ENCODE measurements at places on chromosomes 2 and 18.

- DNase-seq: no peak
Measured at GRCh38 chr2:10163498-10164486, 41.3 kb downstream of the RRM2 start.

- DNase-seq: no peak
Measured at GRCh38 chr2:183606718-183607085, 482.5 kb downstream of the NUP35 start.

- no peak for DNase-seq
Measured at GRCh38 chr2:75284345-75284744, 85.0 kb upstream of the TACR1 start.

DNA sequence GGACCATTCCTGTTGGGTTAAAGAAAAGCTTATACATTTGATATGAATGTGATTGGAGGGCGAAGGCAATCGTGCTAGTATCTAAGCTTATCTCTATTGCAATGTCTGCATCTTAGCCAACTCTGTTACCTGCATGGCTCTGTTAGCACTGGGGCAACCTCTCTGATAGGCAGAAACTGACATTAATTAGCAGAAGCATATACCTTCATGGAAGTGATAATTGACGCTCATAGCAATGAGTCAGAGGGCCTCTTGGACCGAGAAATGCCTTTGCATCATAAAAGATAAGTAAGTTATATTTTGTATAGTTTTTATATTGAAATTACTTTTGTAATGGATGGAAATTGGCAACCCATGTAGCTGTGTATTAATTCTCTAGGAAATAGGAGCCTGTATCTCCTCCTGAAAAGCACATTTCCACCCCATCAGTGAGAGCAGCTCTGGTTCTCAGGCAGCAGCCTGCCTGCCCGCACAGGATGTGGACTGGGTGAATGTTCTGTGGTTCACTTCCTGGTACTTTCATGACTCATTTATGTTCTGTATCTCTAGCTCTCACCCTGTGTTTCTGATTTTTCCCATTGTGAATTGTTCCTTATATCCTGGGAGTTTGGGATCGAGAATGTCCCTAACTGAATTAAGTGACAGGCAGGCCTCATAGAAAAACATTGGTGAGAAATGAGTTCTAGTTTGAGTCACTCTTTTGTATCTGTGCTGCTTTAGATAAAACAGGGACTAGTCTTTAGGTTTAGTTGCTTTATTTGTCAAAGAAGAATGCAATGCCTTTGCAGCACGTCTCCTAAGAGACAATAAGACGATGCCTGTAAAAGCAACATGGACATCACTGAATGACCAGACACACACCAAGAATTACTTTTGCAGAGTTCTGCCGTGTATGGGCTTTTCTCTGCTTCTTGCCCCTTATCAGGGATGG, 344.9 kb downstream of the DCDC2C start:
- DNase-seq: no peak

DNA sequence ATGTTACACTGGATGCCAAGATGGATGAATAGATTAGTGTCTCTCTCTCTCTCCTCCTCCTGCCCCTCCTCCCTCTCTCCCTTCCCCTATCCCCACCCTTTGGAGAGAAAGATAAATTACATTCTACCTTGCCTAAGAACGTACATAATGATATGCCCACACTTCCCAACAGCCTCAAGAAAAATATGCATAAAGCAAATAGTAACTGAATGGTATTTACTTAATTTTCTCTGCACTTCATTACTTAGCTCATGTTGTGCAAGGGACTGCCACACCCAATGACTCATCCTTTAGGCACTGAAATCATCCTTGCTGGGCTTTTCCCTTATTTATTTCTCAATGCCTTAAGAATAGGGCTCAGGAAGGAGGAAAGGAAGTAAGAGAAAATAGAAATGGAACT, 137.3 kb upstream of the PID1 start:
- peak; percentile 99 for DNase-seq

DNA sequence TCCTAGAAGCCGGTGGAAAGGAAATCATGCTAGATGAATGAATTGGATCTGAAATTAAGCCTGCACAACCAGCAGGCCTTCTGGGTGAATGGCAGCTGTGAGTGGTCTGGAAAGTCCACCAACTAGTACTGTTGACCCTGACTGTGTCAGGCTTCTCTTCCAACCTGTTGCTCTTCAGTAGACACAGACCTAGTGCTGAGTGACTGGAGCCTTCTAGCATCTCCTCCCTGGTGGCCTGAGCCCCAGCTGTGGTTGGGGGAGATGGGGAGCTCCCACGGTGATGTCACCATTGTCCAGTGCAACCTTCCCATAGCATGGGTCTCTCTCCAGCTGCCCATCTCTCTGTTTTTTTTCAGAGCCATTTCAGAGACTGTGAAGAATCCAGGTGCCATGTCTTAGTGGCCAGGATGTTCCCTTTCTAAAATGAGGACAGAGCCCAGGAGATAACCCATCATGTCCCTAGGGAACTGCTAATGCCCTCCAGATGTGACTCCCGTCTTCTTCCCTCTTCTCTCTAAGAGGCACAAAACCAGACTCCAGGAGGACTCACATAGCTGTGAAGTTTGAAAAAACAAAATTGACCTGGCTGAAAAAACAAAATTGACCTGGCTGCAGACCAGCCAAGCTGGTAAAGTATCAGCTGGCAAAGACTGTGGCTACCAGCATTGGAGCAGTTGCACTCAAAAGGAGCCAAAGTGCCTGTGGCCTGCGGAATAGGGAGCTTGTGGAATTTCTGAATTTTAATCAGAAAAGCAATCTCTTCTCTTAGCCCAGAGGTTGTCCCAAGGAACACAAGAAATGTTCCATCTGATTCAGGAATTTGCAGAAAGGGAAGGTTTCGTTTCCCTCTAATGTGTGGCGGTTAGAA, 67.4 kb upstream of the RPL31 start:
- DNase-seq: no peak

DNA sequence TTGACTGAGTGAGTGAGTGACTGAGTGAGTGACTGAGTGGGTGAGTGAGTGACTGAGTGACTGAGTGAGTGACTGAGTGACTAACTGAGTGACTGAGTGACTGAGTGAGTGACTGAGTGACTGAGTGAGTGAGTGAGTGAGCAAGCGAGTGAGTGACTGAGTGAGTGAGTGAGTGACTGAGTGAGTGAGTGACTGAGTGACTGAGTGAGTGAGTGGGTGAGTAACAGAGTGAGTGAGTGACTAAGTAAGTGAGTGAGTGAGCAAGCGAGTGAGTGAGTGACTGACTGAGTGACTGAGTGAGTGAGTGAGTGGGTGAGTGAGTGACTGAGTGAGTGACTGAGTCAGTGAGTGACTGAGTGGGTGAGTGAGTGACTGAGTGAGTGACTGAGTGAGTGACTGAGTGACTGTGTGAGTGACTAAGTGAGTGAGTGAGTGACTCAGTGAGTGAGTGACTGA, 11.9 kb downstream of the MAL start:
- DNase-seq: no peak

GRCh38 chr2:47708801-47709499, 74.0 kb upstream of the MSH6 start:
- DNase-seq: no peak

DNA sequence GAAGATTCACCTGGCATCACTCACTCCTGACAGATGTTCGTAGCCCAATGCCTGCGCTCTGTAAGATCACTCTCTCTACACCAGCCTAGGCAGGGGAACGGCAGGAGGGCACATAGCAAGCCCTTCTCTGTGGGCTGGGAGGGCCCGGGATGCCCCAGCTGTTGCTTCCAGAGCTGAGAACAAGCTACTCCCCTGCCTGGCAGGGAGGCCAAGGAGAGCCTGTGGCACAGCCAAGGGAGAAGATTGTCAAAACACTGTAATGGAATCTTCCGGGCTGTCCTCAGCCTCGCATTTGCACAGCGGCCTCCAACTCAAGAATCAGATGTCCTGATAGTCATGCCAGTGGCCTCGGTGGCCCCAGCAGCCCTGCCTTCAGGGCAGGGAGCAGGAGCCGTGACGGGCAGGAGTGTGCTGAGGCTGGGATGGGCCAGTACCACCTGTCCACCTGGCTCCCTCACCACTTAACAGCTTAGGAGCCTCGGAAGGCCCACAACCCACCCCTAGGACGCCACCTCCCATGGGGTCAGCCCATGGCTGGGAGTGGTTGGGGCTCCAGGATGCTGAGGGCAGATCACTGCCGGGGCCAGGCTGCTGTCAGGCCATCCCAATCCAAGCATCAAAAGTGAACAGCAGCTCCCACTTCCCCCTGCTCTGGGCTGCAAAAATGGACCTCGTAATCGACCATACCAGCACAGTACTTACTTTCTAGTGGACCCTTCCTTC, 21.9 kb upstream of the SLC35F6 start:
- no peak for DNase-seq

GRCh38 chr2:121649149-121649595, at the start of gene CLASP1:
CLASP1 (minus strand) TSS chr2:121649462; CDS start chr2:121605895, 43,567 bp downstream.
- DNase-seq: no peak

DNA sequence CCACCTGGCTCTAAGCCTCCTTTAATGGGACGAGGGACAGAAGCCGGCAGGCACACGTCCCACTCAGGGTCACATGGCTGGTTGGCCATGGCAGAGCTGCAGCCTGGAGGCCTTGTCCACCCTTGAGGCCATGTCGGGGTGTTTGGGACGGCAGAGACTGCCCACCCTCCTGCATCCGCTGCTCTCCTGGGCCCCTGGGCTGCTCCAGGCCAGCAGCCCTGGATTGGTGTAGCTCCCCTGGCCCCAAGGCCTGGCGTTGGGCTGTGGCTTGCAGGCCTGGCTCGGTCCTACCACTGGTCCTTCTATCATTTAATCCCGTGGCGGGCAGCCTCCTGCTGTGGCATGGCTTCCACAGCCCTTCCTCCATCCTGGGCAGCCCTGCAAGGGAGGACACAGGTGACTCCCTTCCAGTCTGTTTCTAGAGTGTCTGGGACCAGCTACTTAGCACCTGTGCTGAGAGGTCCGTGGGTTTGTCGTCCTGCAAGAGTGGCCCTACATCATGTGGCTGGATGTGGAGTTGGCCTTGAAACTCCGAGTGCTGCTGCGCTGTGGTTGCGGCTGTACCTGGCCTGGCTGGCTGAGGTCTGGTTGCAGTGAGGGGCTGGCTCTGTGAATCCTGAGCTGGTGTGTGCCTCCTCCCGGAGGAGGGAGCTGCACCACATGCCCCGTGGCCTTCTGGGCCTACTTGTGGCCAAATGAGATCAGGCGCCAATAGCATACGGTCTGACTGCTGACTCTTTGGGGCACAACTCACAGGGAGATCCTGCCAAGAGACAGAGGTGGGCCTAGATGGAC, 67.3 kb downstream of the SH3RF3 start:
- DNase-seq: no peak

DNA sequence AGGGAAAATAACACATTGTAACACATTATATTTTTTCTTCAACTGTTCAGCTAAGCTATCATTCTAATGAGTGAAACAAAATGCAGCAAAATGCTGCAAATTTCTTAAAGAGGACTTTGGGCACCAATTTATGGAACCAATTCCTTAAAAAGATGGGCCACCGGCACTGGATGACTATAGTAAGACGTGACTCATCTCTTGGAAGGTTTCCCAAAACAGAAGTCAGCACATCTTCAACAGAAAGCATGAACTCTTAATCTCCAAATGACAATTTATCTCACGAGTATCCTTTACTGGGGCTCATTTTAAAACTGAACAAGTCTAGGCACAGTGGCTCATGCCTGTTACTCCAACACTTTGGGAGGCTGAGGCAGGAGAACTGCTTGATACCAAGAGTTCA, 213.4 kb downstream of the CDH20 start:
- DNase-seq: peak; percentile 41

GRCh38 chr2:241256168-241256545, 59.3 kb downstream of the HDLBP start:
- no peak for DNase-seq

DNA sequence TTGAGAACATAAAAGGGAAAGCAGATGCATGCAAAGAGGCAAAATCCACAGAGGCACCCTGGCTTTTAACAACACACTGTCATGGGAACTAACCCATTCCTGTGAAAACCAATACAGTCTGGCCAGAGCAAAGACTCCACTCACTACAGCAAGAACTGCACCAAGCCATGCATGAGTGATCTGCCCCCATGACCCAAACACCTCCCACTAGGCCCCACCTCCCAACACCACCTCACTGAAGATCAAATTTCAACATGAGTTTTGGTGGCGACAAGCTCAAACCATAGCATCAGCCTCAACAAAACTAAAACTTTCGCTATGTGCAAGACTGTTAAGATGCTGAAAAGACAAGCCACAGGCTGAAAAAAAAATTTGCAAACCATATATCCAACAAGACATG, 162.8 kb downstream of the SMAD2 start:
- DNase-seq: peak; percentile 25

DNA sequence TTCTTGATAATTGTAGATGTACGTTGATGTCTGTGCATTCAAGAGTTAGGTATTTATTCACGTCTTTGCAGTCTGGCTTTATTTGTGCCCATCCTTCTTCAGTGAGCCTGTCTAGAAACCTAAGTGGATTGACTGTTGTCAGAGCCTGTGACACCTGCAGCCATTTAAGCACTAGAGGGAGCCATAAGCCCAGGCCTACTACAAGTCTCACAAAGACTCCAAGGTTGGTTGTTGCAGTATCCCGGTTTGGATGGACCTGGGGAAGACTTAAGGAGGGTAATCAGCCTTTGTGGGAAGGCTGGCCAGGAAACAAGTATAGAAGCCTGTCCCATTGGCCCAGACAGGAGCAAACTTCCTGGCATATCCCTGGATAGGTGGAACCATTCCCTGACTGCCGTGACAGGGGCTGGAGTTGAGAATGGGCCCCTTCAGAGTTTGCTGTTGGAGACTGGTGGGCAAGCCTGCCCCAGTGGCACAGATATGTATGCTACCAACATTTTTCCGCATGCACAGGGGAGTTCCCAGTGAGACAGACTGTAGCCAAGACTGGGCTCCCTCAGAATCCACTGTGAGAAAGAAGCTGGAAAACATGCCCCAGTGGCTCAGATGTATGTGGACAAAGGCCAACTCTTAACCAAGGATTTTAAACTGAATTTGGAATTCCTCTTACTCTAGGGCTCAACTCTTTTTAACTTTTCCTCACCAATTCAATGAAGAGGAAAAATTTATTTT, 9.3 kb upstream of the LRRC30 start:
- peak; percentile 71 for DNase-seq

DNA sequence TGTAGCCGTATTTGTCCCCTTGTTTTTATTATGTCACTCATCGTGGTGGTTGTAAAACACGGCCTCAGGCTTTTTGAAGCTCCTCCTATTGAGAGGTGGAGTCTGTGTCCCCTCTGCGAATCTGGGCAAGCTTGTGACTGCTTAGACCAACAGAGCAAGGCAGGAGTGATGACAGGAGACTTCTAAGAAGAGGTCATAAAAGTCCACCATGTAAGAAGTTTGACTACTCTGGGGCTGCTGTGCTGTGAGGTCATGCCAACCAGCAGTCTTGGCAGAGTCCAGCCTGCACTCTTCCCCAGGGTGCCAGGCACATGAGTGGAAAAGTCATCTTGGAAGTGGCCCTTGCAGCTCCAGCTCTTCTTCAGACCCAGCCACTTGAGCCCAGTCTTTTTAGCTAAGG, 83.8 kb upstream of the SPTBN1 start:
- DNase-seq: no peak

GRCh38 chr2:241458687-241459086, 49.7 kb downstream of the STK25 start:
- no peak for DNase-seq

- DNase-seq: no peak
Measured at GRCh38 chr2:228367356-228367755, 185.9 kb upstream of the SPHKAP start.
